ENCODE measurements at places on chromosomes 7 and 10.

DNA sequence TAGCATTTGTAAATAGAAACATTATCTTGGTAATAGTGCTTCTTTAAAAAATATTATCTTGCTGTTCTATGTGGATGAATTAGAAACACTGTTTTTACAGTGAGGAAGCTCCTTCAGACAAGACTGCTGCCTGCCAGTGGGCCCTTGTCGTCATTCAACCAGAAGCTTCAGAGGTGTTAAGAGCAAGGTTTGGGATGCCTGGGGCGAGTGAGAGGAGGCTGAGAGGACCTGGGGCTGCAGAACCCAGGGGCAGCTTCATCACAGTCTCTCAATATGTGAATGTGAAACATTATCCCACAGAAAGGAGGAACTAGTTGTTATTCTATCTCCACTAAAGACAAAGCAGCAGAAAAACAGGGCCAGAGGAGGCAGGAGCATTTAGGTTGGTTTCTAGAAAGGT, 8.1 kb downstream of the PLPP4 start:
- no peak for DNase-seq

- no peak for DNase-seq
Observed at GRCh38 chr7:4058158-4058557, 623.9 kb upstream of the FOXK1 start.

- no peak for DNase-seq
Observed at GRCh38 chr7:104124469-104124868, 83.3 kb downstream of the ORC5 start.

- DNase-seq = no peak
Observed at GRCh38 chr10:38038107-38038931, 27.8 kb downstream of the ZNF33A start.

DNA sequence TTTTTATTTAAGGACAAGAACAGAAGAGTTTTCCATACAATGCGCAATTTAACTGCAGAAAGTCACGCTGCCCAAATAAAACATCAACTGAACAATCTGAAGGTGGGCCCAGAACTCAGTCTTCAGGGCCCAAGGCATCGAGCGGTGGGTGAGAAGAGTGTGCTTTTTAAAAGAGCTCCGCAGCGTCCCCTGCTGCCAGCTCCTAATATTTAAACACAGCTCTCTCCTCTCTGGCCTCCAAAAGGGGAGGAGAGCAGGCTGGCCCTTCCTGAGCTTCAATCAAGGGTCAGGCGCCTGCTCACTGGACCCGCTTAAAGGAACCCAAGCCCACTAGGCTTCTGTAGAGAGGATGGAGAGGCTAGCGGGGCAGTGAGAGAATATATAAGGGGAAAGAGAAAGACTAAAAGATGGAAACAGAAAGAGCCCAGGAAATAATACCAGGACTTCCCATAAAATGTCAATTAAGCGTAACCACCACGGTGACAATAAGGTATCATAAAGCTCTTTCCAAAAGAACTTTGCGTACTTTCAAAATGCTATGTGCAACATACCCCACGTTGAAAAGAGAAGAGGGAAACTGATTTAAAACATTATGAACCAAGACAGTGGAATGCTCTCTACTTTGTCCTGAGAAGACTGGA, 2.8 kb downstream of the FAM53B start:
- DNase-seq = peak; percentile 70

GRCh38 chr7:18756378-18757050, 261.0 kb downstream of the HDAC9 start:
- DNase-seq = no peak

- DNase-seq = no peak
Observed at GRCh38 chr7:112157072-112157471, 49.1 kb downstream of the DOCK4 start.

DNA sequence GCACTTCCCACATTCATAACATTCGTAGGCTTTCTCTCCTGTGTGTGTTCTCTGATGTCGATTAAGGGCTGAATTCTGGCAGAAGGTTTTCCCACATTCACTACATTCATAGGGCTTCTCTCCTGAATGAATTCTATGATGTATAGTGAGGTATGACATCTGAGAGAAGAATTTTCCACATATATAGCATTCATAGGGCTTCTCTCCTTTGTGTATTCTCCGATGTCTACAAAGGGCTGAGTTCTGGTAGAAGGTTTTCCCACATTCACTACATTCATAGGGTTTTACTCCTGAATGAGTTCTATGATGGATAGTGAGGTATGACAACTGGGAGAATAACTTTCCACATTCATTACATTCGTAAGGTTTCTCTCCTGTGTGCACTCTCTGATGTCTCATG, 15.6 kb downstream of the ZNF12 start:
- no peak for DNase-seq

- DNase-seq = no peak
Observed at GRCh38 chr10:32971536-32972091, 13.6 kb upstream of the ITGB1 start.

DNA sequence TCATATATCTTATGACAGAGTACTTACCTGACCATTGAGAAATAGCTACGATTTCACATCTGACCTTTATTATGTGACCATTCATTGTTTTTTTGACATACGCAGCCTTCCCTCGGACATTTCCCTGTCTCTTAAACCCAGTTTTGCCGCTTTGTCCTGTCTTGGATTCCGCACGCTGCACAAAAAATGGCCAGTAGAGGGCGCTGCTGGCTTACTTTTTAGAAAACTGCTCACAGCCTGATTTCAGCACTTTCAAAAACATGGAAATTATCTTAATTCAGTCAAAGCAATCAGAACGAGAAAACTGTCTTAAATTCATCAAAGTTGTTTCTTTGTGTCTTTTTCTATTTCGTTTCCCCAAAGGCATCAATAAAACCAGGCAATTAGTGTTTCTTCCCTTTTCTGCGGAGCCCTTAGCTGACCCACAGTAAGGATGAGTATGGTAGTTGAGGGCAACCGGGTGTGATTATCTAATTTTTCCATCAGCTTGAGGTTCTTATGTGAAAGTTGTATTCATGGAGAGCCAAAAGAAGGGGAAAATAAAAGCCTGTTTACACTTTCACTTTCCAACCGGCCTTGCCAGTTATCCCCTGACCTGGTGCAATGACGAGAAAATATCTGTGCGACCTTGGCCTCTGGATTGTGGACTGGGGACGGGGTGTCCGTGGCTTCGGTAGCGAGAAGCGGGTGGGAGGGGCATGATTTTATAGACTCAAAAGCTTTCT, 144.4 kb downstream of the DYNC1I1 start:
- DNase-seq = peak; percentile 36

- no peak for DNase-seq
Observed at GRCh38 chr10:113680190-113681111, 739 bp downstream of the CASP7 start.

DNA sequence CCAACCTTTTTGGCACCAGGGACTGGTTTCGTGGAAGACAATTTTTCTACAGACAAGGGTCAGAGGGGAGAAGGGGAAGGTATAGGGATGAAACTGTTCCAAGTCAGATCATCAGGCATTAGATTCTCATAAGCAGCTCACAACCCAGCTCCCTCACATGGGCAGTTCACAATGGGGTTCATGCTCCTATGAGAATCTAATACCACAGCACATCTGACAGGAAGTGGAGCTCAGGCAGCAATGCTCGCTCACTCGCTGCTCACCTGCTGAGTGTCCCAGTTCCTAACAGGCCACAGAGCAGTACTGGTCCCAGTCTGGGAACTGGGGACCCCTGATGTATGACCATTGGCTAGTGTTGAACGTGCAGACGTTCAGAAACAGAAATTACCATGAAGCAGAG, 63.7 kb downstream of the ATE1 start:
- no peak for DNase-seq

DNA sequence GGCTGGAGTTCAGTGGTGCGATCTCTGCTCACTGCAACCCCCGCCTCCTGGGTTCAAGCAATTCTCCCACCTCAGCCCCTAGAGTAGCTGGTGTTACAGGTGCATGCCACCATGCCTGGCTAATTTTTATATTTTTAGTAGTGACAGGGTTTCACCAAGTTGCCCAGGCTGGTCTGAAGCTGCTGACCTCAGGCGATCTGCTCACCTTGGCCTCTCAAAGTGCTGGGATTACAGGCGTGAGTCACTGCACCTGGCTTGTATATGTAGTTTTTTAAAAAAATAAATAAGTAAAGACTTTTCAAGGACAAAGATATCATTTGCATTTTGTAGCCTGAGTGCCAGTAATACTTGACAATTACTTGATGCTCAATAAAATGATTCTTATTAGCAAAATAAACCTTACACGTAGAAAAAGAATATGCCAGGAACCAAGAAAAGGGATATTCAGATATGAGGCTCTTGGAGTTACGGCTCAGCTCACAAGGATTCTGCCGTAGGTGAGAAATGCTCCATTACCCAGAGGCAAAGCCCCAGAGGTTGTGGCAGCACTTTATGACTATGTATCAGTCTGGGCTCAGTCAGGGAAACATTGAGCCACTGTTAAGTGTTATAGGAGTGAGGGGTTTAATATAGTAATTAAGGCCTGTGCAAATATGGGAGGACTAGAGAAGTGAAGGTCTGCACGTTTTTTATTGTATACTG, 98.5 kb downstream of the TPST1 start:
- no peak for DNase-seq

GRCh38 chr7:110442381-110442837, 648.5 kb upstream of the LRRN3 start:
- DNase-seq = no peak

- no peak for DNase-seq
Observed at GRCh38 chr10:132468651-132469050, 68.9 kb upstream of the INPP5A start.

DNA sequence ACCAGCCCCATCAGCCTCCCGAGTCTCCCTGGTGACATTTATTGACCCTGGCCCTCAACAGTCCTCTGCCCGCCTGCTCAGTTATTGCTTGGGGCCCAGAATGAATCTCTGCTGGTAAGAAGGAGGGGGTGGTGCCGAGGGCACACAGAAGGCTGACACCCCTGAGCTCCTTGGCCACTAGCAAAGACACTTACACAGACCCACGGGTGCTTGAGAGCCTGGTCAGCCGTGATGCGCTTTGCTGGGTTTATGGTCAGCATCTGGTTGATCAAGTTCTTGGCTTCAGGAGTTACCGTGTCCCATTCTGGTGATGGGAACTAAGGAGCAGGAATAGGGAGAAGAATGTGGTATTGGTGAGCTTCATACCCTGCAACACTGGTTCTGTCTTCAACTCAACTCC, 27.3 kb downstream of the CAMK2G start:
- DNase-seq = no peak

GRCh38 chr7:1085910-1086421, 1.9 kb upstream of the GPER1 start:
- DNase-seq = no peak

DNA sequence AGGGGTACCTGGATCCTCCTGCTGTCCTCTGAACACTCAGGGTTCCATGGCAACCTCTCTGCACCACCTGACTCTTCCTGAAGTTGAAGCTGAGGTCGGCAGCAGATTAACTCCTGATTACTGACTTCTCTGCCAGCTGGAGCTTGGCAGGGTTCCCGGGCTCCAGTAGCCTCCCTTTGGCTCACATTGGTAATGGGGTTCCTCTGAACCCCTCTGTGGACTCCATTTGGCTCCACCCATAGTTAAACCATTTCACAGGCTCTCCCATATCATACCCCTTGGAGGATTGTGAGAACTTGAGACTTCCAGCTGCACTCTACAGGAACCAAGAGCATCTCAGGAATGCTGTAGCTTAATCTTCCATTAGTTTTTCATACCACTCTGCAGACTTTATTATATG, 292.5 kb downstream of the HDAC9 start:
- no peak for DNase-seq

DNA sequence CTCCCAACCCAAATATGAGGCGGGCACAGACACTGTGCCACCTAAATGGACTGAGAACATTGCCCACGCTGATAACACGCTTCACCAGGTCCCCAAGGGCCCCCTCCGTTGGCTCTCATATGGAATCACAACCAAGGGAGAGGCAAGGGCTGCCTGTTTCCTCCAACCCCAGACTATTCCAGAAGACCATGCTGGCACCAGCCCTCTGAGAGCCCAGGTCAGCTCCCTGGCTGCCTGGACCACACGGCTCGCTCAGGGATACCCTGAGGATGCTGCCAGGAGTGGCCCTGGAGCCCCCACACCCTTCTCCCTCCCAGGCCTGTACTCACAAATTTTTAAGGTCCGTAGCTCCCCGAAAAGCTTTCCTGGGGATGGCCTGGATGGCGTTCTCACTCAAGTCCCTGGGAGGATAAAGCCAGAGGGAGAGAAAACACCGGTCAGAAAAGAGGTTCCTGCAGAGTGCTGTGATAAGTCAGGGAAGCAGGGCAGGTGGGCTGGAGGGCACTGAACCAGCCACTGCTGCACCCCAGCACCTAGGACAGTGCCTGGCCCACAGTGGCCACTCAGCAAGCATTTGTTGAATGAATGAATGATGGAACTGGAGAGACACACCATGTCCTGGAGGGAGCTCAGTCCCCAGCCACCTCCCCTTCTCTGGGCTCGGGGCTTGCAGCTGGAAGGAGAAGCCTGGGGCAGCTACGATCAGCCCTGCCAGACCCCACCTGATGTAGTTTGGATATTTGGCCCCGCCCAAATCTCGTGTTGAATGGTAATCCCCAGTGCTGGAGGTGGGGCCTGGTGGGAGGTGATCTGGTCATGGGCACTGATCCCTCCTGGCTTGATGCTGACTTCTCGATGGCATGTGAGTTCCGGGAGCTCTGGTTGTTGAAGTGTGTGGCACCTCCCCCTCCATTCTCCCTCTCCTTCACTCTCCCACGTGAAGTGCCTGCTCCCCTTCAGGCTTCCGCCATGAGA, 119.8 kb downstream of the SLIT1 start:
- DNase-seq = no peak

- DNase-seq = no peak
Observed at GRCh38 chr10:109835257-109835656, 88.1 kb downstream of the XPNPEP1 start.

- DNase-seq = no peak
Observed at GRCh38 chr7:75850235-75850634, 28.6 kb upstream of the RHBDD2 start.

- no peak for DNase-seq
Observed at GRCh38 chr10:105063796-105064195, 422.7 kb downstream of the SORCS3 start.

- no peak for DNase-seq
Observed at GRCh38 chr10:45095286-45095685, 94.6 kb downstream of the ZNF22 start.

DNA sequence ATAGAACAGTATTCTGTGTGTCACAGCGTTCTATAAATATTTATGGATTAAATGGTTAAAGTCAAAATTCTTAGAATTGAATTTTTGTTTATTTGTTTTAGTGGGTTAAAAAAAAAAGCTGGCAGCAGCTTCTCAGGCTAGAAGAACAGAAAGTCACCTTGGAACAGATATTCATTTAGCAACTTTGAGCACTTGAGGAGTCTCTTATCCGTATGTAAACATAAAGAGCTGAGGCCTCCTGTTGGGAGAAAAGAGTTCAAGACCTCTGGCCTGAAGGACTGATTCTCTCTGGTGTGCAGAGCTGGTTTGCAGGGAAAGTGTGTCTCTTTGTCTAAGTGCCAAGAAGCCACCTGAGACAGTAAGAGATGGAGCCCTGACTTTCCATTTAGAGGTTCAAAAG, 109.9 kb downstream of the HERPUD2 start:
- no peak for DNase-seq

- DNase-seq = no peak
Observed at GRCh38 chr10:119859420-119860258, 13.0 kb downstream of the MCMBP start.

GRCh38 chr7:26153241-26153822, 1.3 kb downstream of the NFE2L3 start:
- no peak for DNase-seq

GRCh38 chr7:95469848-95470247, 15.9 kb upstream of the ASB4 start:
- DNase-seq = no peak

Measured in T-helper 17 cell (primary cell).